ENCODE measurements at places on chromosomes 4 and X. TPM values are rescaled to one million over a fixed set of nuclear protein-coding genes. Genes with fewer than 3 reads are reported as not detected.

The ZNF595 gene
- total RNA-seq: 4.0 TPM

The DIPK2B gene
- total RNA-seq: not detected

The TMEM255A gene
- 0.67 TPM for total RNA-seq

The FRG2 gene
- total RNA-seq: not detected

The SAP30 gene
- total RNA-seq: 44.9 TPM

The CCDC110 gene
- total RNA-seq: not detected

The POU4F2 gene
- total RNA-seq: not detected

The UGT2B10 gene
- total RNA-seq: not detected

The GAB3 gene
- 0.84 TPM for total RNA-seq

The ARHGAP36 gene
- not detected for total RNA-seq

The PAGE1 gene
- not detected for total RNA-seq

The FGG gene
- total RNA-seq: not detected

The NSG1 gene
- 0.84 TPM for total RNA-seq

The NOP14 gene
- total RNA-seq: 19.2 TPM

The CLDN22 gene
- total RNA-seq: not detected

The PPARGC1A gene
- total RNA-seq: 0.15 TPM

The WNK3 gene
- total RNA-seq: 0.50 TPM

The SLIT2 gene
- total RNA-seq: 5.5 TPM

The SLC6A14 gene
- total RNA-seq: not detected
